ENCODE measurements at places on chromosomes 7 and 10.
A peak's percentile ranks its signal among the peaks of the same experiment; 100 is the strongest.

DNA sequence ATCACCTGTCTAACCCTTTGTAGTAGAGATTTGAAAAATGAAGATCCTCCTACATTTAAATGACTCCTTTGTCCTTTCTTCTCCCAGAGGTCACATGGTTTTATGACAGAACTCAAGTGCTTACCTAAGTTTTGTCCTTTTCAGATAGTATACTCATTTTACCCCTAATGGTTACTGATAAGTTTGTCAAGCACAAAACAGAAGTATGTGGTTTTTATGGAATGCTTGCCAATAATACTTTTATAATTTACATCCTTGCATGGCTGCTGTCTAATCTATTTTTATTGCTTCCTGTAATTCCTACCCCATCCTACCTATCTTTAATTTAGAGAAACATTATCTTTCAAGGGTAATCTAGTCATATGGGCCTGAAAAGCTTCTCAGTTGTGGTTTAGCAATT lies 37.5 kb downstream of the HELLS start:
- no peak overlapping the region for H3K4me3 ChIP-seq
- H3K36me3 ChIP-seq = peaks cover 6% of the 10 kb centered on the region
- H3K27ac ChIP-seq = no peak overlapping the region
- H3K27me3 ChIP-seq = no peaks in the 10 kb centered on the region
- no peak for DNase-seq

DNA sequence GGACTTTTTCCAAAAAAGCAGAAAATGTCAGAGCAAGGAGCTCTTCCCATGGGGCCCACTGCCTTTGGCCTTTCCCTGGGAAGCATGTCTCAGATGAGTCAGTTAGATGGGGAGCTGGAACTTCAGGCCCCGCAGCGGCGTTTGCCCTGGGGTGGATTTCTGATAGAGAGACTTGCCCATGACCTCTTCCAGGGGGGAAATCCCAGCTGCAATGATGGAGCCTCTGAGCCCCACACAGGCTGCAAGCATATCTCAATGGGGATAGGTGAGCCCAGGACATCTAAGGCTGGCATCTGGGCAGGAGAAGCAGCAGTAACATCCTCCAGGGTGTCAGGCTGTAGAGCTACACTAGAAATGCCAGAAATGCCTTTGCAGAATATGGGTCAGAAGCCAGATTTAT lies 269.2 kb upstream of the TCERG1L start:
- peaks cover 8% of the 10 kb centered on the region for H3K4me1 ChIP-seq
- H3K36me3 ChIP-seq = no peaks in the 10 kb centered on the region
- peaks cover 2% of the 10 kb centered on the region for H3K27me3 ChIP-seq
- no peak overlapping the region for H3K4me3 ChIP-seq
- H3K27ac ChIP-seq = no peak overlapping the region

- no peak overlapping the region for H3K27ac ChIP-seq
- peaks cover 5% of the 10 kb centered on the region for H3K4me1 ChIP-seq
- no peak overlapping the region for H3K4me3 ChIP-seq
- DNase-seq = no peak
- H3K36me3 ChIP-seq = peaks cover 4% of the 10 kb centered on the region
Measured at GRCh38 chr7:84009051-84009450, 185.5 kb downstream of the SEMA3A start.

DNA sequence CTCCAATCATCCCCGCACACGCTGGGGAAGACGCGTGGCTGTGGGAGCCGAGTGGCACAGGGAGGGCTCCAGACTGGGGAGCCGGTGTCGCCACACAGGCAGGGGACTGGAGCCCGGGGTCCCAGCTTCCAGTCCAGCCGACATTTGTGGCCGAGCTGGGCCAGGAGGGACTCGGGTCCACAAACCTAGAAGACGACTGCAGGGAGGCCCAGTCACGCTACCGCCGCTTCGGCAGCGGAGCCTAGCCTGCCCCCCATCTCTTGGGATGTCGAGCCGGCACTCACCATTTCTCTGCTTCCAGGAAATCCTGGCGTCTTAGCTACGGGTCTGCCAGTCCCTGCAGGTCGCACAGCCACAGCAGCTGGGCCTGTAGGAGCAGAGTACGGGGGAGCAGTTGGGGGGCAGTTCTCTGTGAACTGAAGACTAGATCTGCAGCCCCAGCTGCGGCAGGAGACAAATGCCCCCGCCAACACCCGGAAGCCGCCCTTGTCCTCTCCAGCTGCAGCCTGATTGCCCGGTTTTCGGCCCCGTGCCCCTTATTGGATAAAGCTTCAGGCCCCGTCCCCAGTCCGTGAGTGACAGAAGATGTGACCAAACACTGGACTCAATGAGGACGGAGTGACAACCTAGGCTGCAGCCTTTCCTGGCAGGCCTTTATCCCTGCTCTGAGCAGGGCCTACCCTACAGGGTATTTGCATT lies 270.7 kb downstream of the ZNF33B start:
- no peaks in the 10 kb centered on the region for H3K4me1 ChIP-seq
- H3K4me3 ChIP-seq = no peak overlapping the region
- no peak for DNase-seq
- no peaks in the 10 kb centered on the region for H3K36me3 ChIP-seq
- H3K27me3 ChIP-seq = no peaks in the 10 kb centered on the region
- H3K27ac ChIP-seq = no peak overlapping the region

GRCh38 chr10:71590781-71591350 lies 128.7 kb downstream of the C10orf105 start:
- peaks cover 20% of the 10 kb centered on the region for H3K27me3 ChIP-seq
- DNase-seq = no peak
- H3K4me1 ChIP-seq = no peaks in the 10 kb centered on the region
- H3K27ac ChIP-seq = no peak overlapping the region

DNA sequence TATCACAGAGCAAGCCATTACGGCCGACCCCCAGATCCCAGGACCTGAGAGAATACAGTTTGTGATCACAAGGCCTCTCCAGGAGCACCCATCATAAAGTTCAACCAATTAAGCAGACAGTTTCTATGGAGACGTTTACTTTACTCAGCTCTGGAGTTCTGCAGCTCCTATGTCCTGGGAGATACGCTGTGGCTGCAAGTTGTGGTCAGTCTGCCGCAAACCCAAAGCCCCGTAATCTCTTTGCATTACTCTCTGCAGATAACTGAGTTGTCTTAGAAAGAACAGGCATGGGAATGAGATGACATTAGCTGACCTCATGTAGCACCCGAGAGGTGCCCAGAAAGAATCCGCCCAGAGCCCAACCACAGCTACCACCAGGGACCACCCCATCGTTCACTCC lies 305.1 kb downstream of the FGFR2 start:
- H3K27ac ChIP-seq = no peak overlapping the region
- H3K36me3 ChIP-seq = no peaks in the 10 kb centered on the region
- peaks cover 26% of the 10 kb centered on the region for H3K4me1 ChIP-seq
- no peak for DNase-seq
- no peak overlapping the region for H3K4me3 ChIP-seq
- no peaks in the 10 kb centered on the region for H3K27me3 ChIP-seq

DNA sequence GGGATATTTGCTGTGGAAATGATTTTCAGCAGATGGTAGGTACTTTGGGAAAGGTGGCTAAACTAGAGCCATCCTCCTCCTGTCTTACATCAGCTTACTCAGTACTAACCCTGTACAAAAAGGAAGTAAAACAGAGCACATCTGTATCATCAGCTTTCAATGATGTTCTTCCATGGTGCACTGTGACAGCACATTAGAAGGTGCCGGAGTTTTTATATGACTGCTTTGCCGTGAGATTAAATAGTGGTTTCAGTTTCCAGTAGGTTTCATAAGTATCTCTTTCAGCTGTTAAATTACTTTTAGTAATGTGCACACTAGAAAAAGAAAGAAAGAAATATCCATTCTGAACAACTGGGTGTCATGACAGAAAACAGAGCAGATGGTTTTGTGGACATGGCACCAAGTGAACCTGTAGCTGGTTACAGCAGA lies 86.5 kb downstream of the ARID5B start:
- H3K27me3 ChIP-seq = no peaks in the 10 kb centered on the region
- no peak overlapping the region for H3K27ac ChIP-seq
- H3K4me1 ChIP-seq = peaks cover 1% of the 10 kb centered on the region

DNA sequence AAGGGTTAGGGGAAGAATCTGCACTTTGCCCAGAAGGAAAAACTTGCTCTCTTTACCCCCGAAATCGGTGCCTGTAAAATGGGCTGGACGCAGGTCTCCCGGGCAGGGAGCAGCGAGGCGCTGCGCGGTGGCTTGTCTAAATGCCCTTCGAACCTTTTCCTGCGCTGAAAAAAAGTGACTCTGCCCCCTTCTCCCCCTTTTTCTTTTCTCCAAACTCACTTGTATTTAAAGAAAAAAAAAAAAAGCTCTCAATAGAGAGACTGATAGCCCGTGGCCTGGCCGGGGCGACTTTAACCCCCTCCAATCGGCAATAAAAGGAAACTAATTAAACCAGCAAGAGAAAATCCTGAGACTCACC lies 286 bp downstream of the SP8 start:
- H3K27ac ChIP-seq = peak overlapping the region; percentile 25
- peaks cover 18% of the 10 kb centered on the region for H3K4me1 ChIP-seq
- H3K4me3 ChIP-seq = peak overlapping the region; percentile 76
- H3K36me3 ChIP-seq = no peaks in the 10 kb centered on the region
- H3K27me3 ChIP-seq = peaks cover 84% of the 10 kb centered on the region

DNA sequence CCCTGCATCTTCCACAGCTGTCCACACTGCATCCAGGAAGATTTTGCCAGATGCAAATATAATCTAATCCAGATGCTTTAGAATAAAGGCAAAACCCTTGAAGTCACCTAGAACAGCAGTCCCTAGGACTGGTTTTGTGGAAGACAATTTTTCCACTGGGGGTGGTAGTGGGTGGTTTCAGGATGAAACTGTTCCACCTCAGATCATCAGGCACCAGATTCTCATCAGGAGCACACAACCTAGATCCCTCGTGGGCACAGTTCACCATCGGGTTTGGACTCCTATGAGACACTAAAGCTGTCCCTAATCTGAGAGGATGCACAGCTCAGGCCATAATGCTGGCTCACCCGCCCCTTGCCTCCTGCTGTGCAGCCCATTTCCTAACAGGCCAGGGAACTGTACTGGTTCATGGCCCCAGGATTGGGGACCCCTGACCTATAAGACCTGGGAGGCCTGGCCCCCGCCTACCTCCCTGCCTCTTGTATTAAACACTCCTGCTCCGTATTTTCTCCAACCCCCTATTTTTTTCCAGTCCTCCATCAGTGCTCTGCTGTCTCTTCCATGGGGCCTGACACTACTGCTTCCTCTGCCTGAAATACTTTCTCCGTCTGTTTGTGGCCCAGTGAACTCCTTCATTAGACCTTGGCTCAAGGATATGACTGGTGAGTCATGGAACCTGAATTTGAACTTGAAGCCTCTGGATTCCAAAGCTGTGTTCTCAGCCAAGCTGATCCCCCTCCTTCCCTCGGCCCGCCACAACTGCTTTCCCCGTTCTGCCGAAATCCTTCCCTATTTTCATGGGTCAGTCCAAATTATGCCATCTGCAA lies 79.9 kb upstream of the RHEB start:
- H3K4me3 ChIP-seq = no peak overlapping the region
- H3K27ac ChIP-seq = peak overlapping the region; percentile 6
- peaks cover 5% of the 10 kb centered on the region for H3K36me3 ChIP-seq
- no peaks in the 10 kb centered on the region for H3K4me1 ChIP-seq
- no peaks in the 10 kb centered on the region for H3K27me3 ChIP-seq

GRCh38 chr10:69916118-69916517 lies 114.4 kb downstream of the COL13A1 start:
- no peaks in the 10 kb centered on the region for H3K36me3 ChIP-seq
- no peak for DNase-seq
- H3K4me1 ChIP-seq = peaks cover 10% of the 10 kb centered on the region

- H3K4me1 ChIP-seq = no peaks in the 10 kb centered on the region
- peaks cover 13% of the 10 kb centered on the region for H3K36me3 ChIP-seq
- DNase-seq = no peak
- no peak overlapping the region for H3K27ac ChIP-seq
- no peaks in the 10 kb centered on the region for H3K27me3 ChIP-seq
- no peak overlapping the region for H3K4me3 ChIP-seq
Measured at GRCh38 chr10:92342796-92343195, 51.8 kb downstream of the MARCHF5 start.

DNA sequence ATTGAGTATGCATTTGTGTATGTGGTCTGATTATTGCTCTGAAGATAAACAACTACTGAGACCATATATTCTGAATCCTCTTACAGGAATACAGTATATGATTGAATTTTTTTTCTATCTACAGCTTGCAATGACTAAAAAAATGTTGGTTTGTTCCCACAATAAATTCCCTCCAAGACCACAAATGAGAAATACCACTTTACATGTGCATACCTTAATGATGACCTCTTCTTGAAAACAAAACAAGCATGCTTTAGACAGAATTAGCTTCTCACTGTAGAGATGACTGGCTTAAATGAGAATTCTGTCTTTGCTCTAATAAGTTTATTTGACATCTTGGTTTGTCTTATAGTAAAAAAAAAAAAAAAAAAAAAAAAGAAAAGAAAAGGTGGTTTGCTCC lies 241.5 kb downstream of the PCDH15 start:
- DNase-seq = no peak
- no peak overlapping the region for H3K27ac ChIP-seq
- peaks cover 10% of the 10 kb centered on the region for H3K4me1 ChIP-seq
- H3K36me3 ChIP-seq = no peaks in the 10 kb centered on the region
- H3K4me3 ChIP-seq = no peak overlapping the region

DNA sequence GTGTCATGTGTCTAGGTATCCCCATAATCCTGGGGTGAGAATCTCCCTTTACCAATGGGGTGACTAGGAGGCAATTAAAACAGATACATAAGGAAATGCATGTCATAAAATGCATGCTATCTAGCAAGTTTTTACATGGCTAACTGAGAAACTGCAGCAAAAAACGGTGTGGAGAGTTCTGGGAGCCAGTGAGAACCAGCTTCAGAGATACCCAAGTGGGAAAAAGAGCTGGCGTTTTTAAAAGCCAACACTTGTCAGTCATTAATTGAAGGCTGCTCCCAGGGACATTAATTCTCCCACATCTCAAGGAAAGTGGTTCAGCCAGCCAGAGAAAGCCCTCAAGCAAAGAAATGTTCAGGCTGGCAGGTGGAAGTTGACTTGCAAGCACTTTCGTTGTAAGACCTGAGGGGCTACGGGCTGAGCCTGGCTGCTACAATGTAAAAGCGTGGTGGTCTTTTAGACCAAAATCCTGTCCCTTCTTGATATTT lies 28.1 kb downstream of the ST8SIA6 start:
- peaks cover 1% of the 10 kb centered on the region for H3K4me1 ChIP-seq
- H3K27ac ChIP-seq = no peak overlapping the region
- peaks cover 9% of the 10 kb centered on the region for H3K27me3 ChIP-seq
- DNase-seq = no peak
- H3K4me3 ChIP-seq = no peak overlapping the region

DNA sequence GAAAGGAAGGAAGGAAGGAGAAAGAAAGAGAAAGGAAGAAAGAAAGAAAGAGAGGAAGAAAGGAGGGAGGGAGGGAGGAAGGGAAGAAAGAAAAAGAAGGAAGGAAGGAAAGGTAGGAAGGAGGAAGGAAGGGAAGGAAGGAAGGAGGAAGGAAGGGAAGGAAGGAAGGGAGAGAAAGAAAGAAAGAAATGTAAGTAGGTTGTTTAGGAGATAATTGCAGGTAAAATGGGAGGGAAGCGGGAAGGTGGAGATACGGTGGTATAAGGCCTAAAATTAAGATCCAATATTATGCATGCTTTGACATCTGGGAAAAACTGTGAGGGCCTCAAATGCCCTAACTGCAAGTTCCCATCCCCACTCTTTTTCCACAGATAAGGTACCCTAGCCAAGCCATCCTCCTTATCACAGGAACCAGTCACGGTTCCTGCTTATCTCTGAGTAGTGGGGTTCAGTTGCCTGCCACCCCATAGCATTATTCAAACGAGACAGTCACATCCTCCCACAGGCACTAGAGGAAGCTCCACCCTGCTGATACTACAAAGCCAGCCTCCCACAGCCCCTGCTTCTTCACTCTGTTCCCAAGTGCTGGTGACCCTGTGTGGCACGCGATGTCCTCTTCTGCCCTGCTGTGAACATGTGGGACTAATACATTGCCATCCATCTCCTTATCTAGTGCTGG lies 28.7 kb downstream of the ST8SIA6 start:
- peaks cover 1% of the 10 kb centered on the region for H3K4me1 ChIP-seq
- no peaks in the 10 kb centered on the region for H3K36me3 ChIP-seq
- no peak overlapping the region for H3K27ac ChIP-seq
- DNase-seq = no peak
- peaks cover 9% of the 10 kb centered on the region for H3K27me3 ChIP-seq

Data from progenitor cell of endocrine pancreas (in vitro differentiated cells).